ENCODE measurements at places on chromosomes 12 and 14.

DNA sequence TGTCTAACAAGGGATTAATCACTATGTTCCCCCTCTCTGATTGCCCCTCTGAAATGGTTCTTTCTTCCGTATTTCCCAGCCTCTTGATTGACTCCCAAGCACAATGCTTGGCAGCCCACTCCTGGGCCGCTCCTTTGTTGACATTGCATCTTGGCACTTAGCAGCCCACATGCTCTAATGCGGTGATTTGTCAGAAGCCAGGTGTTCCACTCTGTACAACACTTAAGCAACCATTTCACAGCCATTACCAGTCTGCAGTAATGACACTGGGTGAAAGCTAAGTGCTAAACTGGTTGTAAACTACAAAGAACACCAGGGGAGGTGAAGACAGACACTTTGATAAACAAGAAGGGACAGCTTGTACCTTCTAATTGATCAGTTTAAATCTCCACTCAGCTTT is 353.5 kb downstream of the TMEM132D start:
- ATAC-seq, result no peak

DNA sequence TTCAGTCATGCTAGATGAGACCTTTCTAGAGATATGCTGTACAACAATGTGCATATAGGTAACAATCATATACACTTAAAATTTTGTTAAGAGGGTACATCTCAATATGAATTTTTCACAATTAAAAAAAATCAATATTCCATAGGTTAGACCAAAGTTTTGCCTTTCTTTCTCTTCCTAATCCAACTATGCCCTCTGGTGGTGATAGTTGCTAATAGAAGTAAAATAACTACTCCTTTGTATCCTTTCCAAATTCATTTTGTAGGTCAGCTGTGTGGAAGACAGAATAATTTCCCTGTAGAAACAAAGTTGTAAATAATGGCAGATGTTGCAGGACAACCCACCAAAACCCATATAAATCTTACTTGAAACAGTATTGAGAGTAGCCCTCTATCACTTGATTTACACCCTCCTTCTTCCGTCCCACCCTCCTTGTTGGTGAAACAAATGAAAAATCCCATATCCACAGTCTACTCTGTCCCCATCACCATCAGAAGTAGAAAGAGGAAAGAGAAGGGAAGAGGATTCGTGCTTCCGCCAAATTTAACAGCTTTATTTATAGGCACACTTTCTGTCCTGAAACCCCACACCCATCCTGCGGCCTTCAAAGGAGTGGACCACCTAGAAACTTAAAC is 34.2 kb upstream of the KICS2 start:
- ATAC-seq, result no peak

- ATAC-seq, result peak; percentile 75
Observed at GRCh38 chr12:122064025-122064777, 14.4 kb upstream of the MLXIP start.

DNA sequence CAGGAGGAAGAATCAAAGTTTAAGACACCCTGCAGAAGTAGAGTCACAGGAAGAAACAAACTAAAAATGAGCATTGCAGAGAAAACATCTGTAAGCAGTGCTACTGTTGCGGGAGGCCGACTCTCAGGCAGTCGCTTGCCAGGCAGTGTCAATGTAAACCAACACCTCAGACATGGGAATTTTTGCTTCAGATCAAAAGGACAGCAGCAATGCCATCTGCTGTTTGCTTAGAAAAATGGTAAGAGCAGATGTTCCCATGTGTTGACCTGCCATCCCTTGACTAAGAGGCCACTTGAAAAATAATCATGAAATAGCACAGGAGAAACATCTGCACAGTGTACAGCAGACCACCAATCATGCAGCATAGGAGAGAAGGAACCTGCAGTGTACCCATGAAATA is 196.6 kb downstream of the SLC25A21 start:
- ATAC-seq, result no peak

GRCh38 chr12:26749781-26750180 is 83.2 kb downstream of the ITPR2 start:
- peak; percentile 28 for ATAC-seq

GRCh38 chr12:13780453-13780852 is 200.9 kb downstream of the GRIN2B start:
- ATAC-seq, result no peak

Data from activated CD4-positive, CD25-positive, alpha-beta regulatory T cell treated with anti-CD3 and anti-CD28 coated beads, Interleukin-2, amount 50 U/mL, for 24 hours (primary cell).